NCI-H2081 treated with DMSO at 0.1 percent for 48 hours (cell line): ENCODE measurements at places on chromosomes 1 and 21.

GRCh38 chr1:201618389-201618788 is 79.5 kb downstream of the NAV1 start:
- DNase-seq, result no peak

DNA sequence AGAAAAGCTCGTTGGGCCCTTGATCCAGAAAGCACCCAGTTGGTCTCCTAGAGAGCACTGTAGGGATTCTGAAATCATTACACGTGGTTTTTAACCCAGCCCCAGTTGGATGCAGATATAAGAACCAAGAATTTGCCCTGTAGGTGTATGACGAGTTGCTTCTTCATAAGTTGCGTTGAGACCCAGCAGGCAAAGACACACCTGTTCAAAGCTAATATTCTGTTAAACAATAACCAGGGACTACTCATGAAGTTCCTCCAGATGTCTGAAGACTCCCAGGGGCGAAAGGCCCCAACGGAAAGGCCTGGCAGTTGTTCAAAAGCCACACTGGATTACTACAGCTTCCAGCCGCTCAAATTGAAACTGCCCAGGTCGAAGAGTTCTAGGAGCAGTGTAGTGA is 88.6 kb upstream of the HNRNPU start:
- no peak for DNase-seq

GRCh38 chr1:64540265-64540791 is 70.4 kb downstream of the CACHD1 start:
- DNase-seq, result no peak

GRCh38 chr1:114517348-114517747 is 6.3 kb upstream of the TRIM33 start:
- DNase-seq, result no peak

GRCh38 chr1:198780376-198780775 is 141.5 kb downstream of the PTPRC start:
- no peak for DNase-seq

DNA sequence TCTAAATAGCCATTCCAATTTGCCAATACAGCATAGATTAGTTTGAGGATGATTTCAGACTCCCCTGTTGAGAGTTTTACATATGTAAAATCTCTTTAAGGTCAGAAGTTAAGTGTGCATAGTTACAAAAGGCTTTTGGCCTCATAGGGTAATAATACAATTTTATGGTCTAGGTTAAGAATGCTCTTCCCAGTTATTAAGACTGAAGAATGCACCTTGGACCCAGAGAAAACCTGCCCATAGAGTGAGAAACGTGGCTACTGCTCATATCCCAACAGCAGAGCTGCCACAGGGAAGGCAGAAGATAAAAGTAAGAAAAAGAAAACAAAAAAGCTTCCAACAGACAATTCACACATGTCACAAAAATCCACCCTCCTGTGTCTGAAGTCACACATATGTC is 255.9 kb downstream of the LMO4 start:
- DNase-seq, result no peak

GRCh38 chr1:2385606-2386280 is 5.6 kb downstream of the MORN1 start:
- DNase-seq, result no peak

GRCh38 chr1:212980123-212980785 is 29.9 kb downstream of the VASH2 start:
- DNase-seq, result no peak

DNA sequence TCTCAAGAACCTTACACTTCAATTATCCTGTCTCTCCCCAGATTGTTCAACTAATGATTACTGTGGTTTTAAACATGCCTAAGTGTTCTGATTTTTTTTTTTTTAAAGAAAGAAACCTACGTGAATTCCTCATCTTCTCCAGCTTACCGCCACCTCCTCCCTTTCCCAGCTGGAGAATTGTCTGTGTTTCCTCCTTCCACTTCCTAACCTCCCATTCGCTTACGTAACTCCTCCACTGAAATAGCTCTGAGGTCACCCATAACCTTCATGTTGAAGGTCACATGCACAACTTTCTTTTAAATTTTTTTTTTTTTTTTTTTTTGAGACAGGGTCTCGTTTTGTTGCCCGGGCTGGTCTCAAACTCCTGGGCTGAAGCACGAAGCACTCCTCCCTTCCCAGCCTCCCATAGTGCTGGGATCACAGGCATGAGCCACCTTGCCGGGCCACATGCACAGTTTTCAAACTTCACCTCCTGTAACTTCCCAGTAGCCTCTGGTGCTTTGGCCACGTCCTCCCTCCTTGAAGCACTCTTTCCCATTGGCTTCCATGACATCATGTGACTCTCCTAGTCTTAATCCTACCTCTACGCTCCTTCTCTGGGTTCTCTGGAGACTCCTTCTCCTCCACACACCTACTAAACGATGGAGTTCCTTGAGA is 9.8 kb upstream of the CAPZB start:
- DNase-seq, result no peak
